ENCODE measurements at places on chromosomes 4 and X.

DNA sequence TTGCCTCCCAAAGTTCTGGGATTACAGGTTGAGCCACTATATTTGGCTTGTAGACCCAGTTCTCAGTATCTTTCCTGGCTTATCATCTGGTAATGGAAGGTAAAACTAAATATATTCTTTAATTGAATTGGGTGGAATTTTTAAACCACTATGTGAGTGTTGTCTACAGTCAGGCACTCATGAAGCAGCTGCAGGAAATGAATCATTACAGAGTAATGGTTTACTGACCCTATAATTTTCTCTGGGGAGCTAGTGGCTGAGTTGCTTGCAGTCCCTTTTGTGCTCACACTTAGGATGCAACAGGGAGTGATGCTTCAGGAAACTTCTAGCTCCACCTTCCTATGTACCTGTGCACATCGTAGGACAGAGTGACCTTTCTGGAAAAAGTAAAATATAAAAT is 4.1 kb upstream of the UGT2B7 start:
- no peak for DNase-seq

- no peak for DNase-seq
These were observed 1.1 kb downstream of the KLHL15 start for GRCh38 chrX:24025741-24026403.

DNA sequence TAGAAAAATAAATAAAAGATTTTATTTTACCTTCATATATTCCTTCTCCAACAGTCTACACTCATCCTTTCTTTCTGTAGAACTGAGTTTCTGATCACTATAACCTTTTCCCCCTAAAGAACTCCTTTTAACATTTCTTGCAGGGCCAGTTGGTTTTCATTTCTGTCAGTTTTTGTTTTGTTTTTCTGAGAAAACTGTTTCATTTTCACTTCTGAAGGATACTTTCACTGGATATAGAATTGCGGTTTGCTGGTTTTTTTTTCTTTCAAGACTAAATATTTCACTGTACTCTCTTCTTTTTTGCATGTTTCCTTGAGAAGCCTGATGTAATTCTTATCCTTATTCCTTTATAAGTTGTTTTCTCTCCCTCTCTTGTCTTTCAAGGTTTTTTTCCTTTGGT is 90.4 kb upstream of the EOLA2 start:
- no peak for DNase-seq

GRCh38 chrX:138945219-138945618 is 233.7 kb upstream of the FGF13 start:
- no peak for DNase-seq

GRCh38 chr4:119299260-119299671 is 22.7 kb downstream of the FABP2 start:
- DNase-seq = no peak

GRCh38 chr4:74055096-74055495 is 16.6 kb upstream of the CXCL3 start:
- no peak for DNase-seq

- DNase-seq = no peak
These were observed 1.4 kb upstream of the HAUS7 start for GRCh38 chrX:153471663-153472280.

GRCh38 chrX:3195845-3196244 is 150.6 kb downstream of the MXRA5 start:
- no peak for DNase-seq

- no peak for DNase-seq
These were observed 382.7 kb upstream of the GALNTL6 start for GRCh38 chr4:171430495-171430894.

DNA sequence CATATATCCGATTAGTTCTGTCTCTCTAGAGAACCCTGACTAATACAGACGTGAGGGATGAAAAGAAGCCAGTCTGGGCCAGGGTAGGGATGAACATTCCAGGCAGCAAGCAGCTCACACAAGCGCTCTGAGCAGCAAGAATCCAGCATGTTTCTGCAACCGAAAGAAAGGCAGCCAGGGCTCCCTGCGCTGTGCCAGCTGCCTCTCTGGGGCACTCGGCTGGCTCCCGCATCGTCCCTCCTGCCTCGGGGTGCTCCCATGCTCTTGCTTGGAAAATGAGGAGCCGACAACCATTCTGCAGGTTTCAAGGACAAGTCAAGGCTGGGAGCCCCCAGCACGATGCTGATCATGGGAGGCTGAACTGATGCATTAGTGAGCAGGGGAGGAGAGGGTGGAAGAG is 7.0 kb downstream of the JAKMIP1 start:
- DNase-seq = no peak

DNA sequence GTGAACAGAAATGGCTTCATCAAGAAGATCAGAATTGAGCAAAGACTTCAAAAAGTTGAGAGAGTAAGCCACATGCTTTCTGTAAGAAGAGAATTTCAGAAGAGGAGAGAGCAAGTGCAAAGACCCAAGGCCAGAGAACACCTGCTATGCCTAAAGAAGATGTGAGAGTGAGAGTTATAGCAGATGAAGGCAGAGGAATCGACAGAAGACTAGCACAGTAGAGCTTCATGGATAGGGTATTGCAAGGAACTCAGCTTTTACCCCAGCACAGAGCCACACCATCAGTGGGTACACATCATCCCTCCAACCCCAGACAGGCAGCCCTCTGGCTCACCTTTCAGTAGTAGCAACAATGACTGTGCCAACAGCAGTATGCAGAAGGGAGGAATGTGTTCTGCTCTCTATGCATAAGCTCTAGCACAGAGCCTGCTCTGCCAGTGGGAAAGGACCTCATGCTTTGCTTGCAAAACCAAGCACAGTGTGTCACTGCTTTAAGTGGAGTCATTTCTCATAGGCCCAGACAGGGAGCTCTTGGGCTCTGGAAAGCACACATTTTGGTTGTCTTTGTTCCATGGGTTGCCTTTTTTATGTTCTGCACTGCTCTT is 318.6 kb downstream of the NAF1 start:
- DNase-seq = no peak

- no peak for DNase-seq
These were observed 7.0 kb downstream of the RTL5 start for GRCh38 chrX:72124540-72125201.

- no peak for DNase-seq
These were observed 85.0 kb upstream of the ZNF81 start for GRCh38 chrX:47751670-47752069.

GRCh38 chr4:2423695-2424094 is 4.9 kb downstream of the CFAP99 start:
- no peak for DNase-seq

- DNase-seq = no peak
These were observed 10.1 kb downstream of the OTOP1 start for GRCh38 chr4:4216648-4217047.

DNA sequence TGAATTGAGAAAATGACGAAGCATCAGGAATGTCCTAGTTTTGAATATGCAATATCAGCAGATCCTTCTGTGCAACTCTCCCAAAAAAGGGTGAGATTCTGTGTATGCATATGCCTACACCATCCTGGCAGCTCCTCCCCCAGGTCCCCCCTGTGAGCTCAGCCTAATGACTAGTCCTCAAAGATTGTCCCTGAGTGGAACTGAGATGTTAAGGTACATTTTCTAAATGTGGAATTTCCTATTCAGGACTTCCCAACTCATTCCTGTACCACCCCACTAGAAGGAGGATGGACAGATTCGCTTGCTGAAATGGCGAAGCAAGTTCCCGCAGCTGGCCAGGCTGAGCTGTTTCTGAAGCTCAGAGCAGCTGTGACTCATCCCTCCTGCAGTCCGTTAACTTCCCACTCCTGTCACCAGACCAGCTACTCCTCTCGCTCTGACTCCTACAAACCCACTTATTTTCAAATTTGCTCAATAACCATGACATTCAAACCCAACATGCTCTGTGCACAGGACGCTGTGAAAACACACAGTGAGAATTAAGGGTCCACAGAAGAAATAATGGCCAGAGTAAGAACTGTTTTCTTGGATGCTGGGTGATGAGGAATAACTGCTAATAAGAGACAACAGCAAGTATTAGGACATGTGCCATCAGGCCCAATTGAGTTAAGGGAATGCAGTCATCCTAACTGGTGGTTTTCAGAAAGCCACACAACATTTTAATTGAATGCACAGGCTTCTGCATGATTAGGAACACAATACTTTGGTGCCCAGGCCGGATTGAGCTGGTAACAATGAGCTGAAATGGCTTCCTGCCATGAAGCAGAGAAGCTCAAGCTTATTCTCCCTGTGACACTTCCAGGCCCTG is 40.0 kb upstream of the IRF2 start:
- peak; percentile 26 for DNase-seq

- DNase-seq = no peak
These were observed 350.8 kb upstream of the CASK start for GRCh38 chrX:42274151-42274550.

- DNase-seq = no peak
These were observed 2.5 kb downstream of the ATP11C start for GRCh38 chrX:139930401-139930800.

- DNase-seq = no peak
These were observed 40.7 kb downstream of the MTTP start for GRCh38 chr4:99615170-99615820.

GRCh38 chr4:182179105-182179504 is 64.1 kb upstream of the TENM3 start:
- no peak for DNase-seq

DNA sequence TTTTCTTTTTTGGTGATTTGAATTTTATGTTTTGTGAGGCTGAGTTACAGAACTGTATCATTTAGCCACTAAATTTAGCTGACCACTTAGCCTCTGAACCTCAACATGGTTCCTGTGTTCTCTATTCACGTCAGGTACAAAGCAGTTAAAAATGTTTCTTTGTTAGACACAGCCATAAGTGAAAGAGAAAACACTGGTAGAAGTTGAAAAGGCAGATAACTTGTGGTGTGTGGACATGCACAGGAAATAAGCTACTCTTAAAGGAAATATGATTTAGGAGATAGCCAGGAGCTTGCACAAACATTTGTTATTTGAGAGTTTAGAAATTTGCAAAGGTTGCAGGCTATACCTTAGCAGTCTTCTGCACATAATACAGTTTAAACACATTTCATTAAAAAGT is 171.0 kb upstream of the RPS6KA3 start:
- DNase-seq = no peak

DNA sequence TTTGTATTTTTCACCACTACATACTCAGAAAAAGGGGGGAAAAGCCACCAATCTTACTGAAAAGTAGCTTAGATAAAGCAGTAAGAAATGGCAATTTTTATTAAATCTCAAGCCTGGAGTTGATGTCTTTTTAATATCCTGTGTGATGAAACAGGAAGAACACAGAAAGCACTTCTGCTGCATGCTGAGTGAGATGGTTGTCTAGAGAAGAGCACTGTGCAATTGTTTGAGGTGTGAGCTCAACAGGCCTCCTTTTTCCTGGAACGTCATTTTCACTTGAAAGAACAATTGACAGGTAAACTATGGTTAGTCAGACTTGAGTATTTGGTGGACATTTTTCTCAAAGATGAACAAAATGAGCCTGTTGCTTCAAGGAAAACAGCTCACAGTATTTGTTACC is 73.9 kb downstream of the RTL5 start:
- no peak for DNase-seq

- no peak for DNase-seq
These were observed 13.1 kb upstream of the BANK1 start for GRCh38 chr4:101777431-101777830.

DNA sequence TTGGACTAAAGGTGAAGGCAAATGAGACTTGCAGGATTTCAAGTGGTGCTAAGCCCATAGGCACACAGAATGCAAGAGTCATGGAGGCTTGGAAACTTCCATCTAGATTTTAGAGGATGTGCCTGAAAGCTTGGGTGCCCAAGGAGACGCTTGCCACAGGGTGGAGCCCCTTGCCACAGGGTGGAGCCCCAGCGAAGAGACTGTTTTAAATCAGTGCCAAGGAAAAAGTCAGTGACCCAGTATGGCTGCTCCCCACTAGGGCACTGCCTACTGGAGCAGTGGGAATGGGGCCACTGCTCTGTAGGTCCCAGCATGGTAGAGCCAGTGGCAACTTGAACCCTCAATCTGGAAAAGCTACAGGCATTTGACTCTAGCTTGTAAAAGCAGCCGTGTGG is 794.2 kb upstream of the LCORL start:
- DNase-seq = no peak

- no peak for DNase-seq
These were observed 301.2 kb upstream of the ARSJ start for GRCh38 chr4:114280645-114281044.

- no peak for DNase-seq
These were observed 140.4 kb downstream of the MID1IP1 start for GRCh38 chrX:38941675-38942074.

- DNase-seq = no peak
These were observed 15.2 kb upstream of the CXCL2 start for GRCh38 chr4:74114234-74114633.

GRCh38 chr4:139030614-139031235 is 15.1 kb downstream of the NOCT start:
- DNase-seq = peak; percentile 9

- no peak for DNase-seq
These were observed at the start of gene BGN for GRCh38 chrX:153494541-153495361. TSS of gene BGN (plus strand) at chrX:153494980. CDS start at chrX:153504632, 9,652 bp downstream.
